T-helper 9 cell (primary cell): ENCODE measurements at places on chromosomes 5 and 9.

- no peak for DNase-seq
Observed at GRCh38 chr5:33319151-33319550, 121.6 kb upstream of the TARS1 start.

DNA sequence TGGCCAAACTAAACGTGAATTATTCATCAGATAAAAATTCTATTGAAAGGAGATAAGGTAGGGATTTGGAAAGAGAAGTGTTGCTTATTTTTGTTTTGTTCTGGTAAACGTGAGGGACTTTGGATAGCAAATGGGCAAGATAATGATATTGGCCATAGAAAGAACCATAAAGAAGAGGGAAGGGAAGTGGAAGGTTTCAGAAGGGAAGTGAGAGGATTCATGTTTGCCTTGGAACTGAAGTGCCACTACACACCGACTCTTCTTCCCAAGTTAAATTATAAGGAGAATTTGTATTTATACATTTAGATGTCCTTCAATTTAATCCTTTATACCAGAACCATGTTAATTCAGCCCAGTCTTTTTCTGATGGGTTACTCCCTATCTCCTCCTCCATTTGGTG is 42.1 kb upstream of the TAF11L2 start:
- no peak for DNase-seq

DNA sequence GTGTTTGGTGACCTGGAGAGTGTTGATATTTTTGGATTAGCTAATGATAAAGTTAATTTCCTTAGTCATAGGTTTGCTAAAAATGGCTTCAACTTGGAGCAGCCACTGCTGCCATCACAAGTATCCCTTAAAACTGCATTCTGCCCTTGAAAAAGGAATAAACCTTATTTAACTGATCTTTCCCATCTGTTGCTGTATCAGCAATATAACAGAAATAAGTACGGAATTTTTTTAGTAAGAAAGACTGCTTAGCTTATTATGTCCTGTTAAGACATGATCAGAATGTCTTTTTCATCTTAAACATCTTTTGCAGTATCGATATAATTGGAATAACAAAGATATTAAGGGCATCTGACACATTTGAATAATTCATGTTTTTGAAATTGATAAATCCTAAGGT is 75.7 kb downstream of the LNPEP start:
- no peak for DNase-seq

DNA sequence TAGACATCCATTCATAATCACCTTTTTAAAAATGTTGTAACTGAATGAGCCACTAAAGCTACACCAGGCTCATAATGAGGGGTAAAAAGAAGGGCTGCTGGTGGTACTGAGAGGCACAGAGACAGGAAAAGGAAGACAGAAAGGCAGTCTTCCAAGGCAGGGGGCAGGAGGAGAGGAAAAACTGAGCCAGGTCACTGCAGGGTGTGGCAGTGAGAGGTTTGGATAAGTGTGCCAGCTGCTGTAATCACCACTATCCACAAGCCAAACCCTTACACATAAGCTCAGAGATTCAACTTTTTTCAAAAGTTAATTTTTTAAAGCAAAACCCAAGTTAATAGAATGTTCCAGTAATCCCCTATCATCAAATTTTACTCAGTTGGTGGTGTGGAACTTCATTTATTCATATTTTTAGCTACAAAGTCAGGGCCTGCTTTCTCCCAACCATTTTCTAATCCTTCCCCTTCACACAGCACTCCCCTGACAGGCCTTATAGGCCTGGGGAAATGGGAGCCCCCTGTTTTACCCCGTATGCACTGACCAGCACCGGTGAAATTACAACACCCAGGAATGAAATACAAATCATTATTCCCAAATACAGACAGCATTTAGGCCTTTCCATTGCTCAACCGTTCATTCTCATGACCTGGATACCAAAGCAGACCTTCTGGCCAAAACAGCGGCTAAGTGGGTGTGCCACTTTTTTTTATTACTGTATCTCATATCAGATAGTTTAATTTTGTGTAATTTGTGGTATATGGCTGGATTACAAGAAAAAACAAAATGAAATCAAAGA is 76.3 kb downstream of the EFNA5 start:
- no peak for DNase-seq

GRCh38 chr9:133930682-133931485 is 61.2 kb downstream of the VAV2 start:
- no peak for DNase-seq

GRCh38 chr5:94470802-94471201 is 147.6 kb downstream of the KIAA0825 start:
- DNase-seq: no peak

GRCh38 chr5:107539726-107540330 is 130.9 kb downstream of the EFNA5 start:
- DNase-seq: no peak

GRCh38 chr5:174518512-174518911 is 205.9 kb upstream of the MSX2 start:
- no peak for DNase-seq

- no peak for DNase-seq
Observed at GRCh38 chr5:61254969-61255555, 77.0 kb upstream of the ZSWIM6 start.

GRCh38 chr5:54621709-54622108 is 104.2 kb downstream of the SNX18 start:
- no peak for DNase-seq

GRCh38 chr9:38129366-38129765 is 60.3 kb upstream of the SHB start:
- no peak for DNase-seq

DNA sequence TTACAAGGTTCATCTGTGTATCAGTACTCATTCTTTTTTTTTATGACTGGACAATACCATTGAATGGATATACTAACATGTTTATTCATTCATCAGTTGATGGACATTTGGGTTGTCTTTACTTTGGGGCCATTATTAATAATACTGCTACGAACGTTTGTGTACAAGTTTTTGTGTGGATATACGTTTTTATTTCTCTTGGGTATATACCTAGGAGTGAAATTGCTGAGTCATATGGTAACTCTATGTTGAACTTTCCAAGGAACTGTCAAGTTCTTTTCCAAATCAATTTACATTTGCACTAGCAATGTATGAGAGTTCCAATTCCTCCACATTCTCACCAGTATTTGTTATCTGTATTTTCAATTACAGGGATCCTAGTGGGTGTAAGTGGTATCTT is 12.0 kb upstream of the LECT2 start:
- DNase-seq: no peak

DNA sequence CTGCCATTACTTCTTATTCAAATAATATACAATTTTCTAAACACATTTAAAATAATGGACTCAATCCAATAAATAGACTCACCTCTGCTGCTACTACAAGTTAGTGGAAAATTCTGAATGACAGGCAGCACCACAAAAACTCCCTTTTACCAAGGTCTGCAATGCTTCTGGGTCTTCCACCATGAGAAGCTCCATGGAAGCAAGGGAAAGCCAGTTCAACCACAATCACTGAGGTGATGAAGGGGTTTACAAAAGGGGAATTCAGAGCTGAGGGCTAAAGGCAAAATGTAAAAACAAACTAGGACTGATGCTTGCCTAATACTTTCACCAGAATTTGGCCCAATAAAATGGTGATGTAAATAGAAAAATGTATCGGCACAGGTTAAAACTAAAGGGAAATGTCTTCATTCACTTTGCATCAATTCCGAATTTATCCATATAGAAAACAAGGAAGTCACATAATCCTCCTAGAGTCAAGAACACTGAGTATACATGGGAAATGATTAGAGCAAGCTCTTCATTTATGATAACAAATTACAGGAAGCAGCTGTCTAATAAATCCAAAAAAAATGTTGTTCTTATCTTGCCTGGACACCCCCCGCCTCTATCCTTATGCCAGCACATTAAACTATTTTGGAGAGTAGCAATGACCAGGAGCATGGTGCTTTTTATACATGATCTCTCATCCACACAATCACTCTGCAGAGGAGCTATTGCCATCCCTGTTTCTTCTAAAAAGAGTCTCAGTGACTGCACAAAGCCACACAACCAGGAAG is 66.3 kb upstream of the NFIB start:
- DNase-seq: no peak

DNA sequence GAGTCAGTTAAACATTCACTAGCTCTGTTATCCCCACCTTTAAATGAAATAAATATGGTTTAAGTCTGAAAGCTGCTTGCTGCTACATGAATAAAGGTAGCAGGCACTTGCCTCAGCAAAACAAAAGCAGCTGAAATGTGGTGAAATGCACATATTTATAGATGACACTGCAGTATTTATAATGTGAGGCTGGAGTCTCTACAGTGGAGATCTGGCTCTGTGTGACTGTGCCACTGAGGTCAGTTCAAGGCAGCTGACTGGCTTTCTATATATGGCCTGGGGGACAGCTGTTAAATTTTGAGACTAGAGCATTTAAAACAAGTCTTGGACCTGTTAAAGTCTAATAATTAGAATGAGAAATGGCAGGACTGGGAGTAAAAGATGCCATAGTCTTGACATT is 859.6 kb upstream of the SEMA6A start:
- DNase-seq: no peak

DNA sequence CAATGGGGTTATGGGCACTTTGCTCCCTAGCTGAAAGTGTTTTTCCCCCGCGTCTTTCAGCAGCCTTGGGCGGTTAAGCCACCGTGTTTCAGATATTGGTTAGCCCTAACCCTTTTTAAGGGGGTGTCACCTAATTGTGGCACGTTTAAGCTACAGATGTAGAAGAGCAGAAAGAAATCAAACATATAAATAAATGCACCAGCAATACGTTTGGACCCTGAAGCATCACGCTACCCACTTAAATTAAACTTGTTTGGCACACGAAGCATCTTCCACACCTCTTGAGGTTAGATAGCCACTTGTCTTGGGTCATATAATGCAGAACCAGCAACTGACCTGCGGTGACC is 768 bp downstream of the YTHDC2 start:
- DNase-seq: no peak

DNA sequence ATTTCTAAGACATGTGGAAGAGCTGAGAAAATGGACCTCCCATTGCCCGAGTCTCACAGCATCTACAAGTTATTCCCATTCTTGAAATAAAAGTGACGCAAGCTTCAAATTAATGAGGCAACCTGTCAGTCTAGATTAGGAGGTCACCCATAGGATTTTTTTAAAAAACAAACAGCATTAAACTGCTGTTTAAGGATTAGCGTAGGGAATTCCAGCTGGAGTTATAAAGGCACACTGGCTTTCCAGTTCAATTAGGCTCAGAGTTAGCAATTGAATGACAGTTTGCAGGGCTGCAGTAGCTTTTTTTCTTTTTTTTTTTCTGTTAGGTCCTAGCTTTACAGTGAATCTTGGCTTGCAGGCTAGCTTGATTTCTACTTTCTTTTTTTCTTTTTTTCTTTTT is 16.2 kb downstream of the PRKACG start:
- DNase-seq: no peak

- no peak for DNase-seq
Observed at GRCh38 chr9:33272061-33272460, 7.2 kb downstream of the CHMP5 start.

DNA sequence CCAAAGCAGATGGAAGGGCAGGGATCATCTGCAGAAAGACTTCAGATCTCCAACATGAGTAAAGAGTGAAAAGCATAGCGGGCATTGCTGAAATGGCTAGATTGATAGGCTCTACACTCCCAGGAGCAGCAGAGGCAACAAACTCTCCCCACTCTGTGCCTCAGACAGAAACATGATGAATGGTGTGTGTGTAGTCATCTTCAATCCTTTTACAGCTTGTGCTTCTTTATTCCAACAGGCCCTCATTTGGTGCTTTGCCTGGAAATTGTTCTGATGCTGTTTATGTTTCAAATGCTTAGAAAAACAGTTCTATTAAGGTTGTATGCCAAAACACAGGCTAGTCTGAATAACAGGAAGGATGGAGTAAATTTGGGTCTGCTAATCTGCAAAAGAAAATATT is 176.2 kb downstream of the DMRTA1 start:
- no peak for DNase-seq

DNA sequence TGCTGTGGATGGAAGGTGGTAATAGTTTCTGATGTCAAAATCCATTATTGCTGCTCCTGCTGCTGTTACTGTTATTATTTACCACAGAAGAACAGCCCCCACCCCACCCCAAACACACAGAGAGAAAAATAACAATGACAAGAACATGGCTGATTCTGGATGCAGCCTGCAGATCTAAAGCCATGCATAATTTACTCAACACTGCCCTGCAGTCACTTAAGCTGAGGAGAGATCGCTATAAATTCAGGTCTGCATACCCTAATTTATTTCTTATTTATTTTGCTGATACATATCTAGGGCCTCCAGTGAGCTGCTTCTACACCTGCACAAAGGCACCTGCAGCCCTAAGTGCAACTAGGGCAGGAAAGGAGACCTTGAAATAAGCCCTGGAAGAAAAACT is 132.0 kb downstream of the TRIM32 start:
- no peak for DNase-seq

GRCh38 chr9:135712613-135713295 is 10.8 kb downstream of the KCNT1 start:
- no peak for DNase-seq

- DNase-seq: peak; percentile 7
Observed at GRCh38 chr9:91193087-91193657, 168.5 kb downstream of the AUH start.
